Activated naive CD4-positive, alpha-beta T cell treated with Interleukin-2 at 50 U/mL for 16 hours (primary cell): ENCODE measurements at places on chromosomes 2 and 18.

DNA sequence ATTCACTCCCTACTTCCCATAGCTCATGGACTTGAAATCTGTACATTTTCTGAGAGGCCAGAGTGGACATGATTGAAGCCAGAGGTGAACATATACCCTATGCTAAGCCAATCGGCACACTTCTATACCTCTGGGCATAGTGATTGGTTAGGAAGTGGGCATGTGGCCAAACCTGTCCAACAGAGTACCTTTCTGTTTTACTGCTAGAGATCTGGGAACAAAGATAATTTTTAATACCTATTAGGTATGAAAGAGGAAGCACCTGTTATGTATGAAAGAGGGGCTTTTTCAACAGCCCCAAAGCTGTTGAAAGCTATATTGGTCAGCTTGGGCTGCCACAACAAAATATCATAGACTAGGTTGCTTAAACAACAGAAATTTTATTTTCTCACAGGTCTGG is 27.7 kb downstream of the METTL8 start:
- DNase-seq, result no peak

- DNase-seq, result no peak
Measured at GRCh38 chr2:19073522-19073921, 284.9 kb downstream of the OSR1 start.

GRCh38 chr18:69239849-69240674 is 160.6 kb upstream of the DOK6 start:
- no peak for DNase-seq

GRCh38 chr2:178747767-178748166 is 59.5 kb downstream of the TTN start:
- no peak for DNase-seq

- DNase-seq, result no peak
Measured at GRCh38 chr18:40555914-40556313, 1399.1 kb upstream of the PIK3C3 start.

- DNase-seq, result no peak
Measured at GRCh38 chr2:66587216-66587615, 152.3 kb downstream of the MEIS1 start.

GRCh38 chr2:202494300-202495229 is 118.4 kb downstream of the BMPR2 start:
- no peak for DNase-seq

- no peak for DNase-seq
Measured at GRCh38 chr2:43958397-43959275, 37.2 kb downstream of the LRPPRC start.

GRCh38 chr18:75364512-75365253 is 62.8 kb downstream of the SMIM21 start:
- no peak for DNase-seq
